ENCODE measurements at places on chromosomes 4 and X. TPM values are rescaled to one million over a fixed set of nuclear protein-coding genes. Genes with fewer than 3 reads are reported as not detected.

SLC10A3 gene
- 25.3 TPM for polyA plus RNA-seq

RBM41 gene
- polyA plus RNA-seq, result 9.5 TPM

CHRNA9 gene
- polyA plus RNA-seq, result not detected

DDX53 gene
- polyA plus RNA-seq, result not detected

FGF13 gene
- polyA plus RNA-seq, result not detected
